ENCODE measurements at places on chromosomes 13 and 19. TPM values are rescaled to one million over a fixed set of nuclear protein-coding genes. Genes with fewer than 3 reads are reported as not detected.

Gene ISOC2
- 44.2 TPM for total RNA-seq

Gene ZNF256
- total RNA-seq: 10.4 TPM

Gene UBE2L5
- total RNA-seq: not detected

Gene FXYD3
- 157 TPM for total RNA-seq

Gene BEST2
- total RNA-seq: not detected

Gene LILRA6
- total RNA-seq: not detected

Gene KLK15
- 0.26 TPM for total RNA-seq

Gene ITGBL1
- 0.14 TPM for total RNA-seq

Gene ACP5
- total RNA-seq: 3.2 TPM

Gene NXNL1
- not detected for total RNA-seq

Gene ONECUT3
- total RNA-seq: 5.9 TPM

Gene HPN
- total RNA-seq: 17.1 TPM

Gene DIAPH3
- total RNA-seq: 8.6 TPM

Gene ALKBH6
- total RNA-seq: 17.8 TPM

Gene GNG7
- 12.2 TPM for total RNA-seq

Gene DACH1
- 21.2 TPM for total RNA-seq

Gene SIGLEC5
- not detected for total RNA-seq

Gene SRRM5
- total RNA-seq: 0.56 TPM

Gene POMP
- total RNA-seq: 65.0 TPM

Gene KLF16
- total RNA-seq: 17.9 TPM

Gene VSTM2B
- not detected for total RNA-seq

Gene ZNF90
- total RNA-seq: 23.7 TPM

Gene FAM216B
- not detected for total RNA-seq

Gene ANGPTL4
- total RNA-seq: 4.7 TPM

Gene SLC1A6
- total RNA-seq: 6.4 TPM

Gene UFM1
- total RNA-seq: 63.5 TPM

Gene CDX2
- 31.8 TPM for total RNA-seq

Gene ZNF442
- 5.1 TPM for total RNA-seq

Gene STK11
- 59.9 TPM for total RNA-seq

Gene C5AR2
- not detected for total RNA-seq

Gene GIPR
- 9.1 TPM for total RNA-seq

All from type B pancreatic cell (in vitro differentiated cells).